Keratinocyte (primary cell): ENCODE measurements at places on chromosomes 13 and 19. TPM values are rescaled to one million over a fixed set of nuclear protein-coding genes. Genes with fewer than 3 reads are reported as not detected.

The NR2F6 gene
- 12.3 to 20.2 TPM (median 12.9 TPM) in 3 replicates for polyA plus RNA-seq

The TUBB4A gene
- not detected in 3 replicates for polyA plus RNA-seq

The SNRNP70 gene
- 116 to 186 TPM (median 149 TPM) in 3 replicates for polyA plus RNA-seq

The NFKBIB gene
- polyA plus RNA-seq = 12.3 to 14.4 TPM (median 13.7 TPM) in 3 replicates

The CD22 gene
- 0.06 to 0.42 TPM (median 0.26 TPM) in 3 replicates for polyA plus RNA-seq

The OR10H1 gene
- polyA plus RNA-seq = not detected in 3 replicates

The DPF1 gene
- polyA plus RNA-seq = 1.5 to 1.9 TPM (median 1.8 TPM) in 3 replicates

The PDE4A gene
- 0.05 to 0.24 TPM (median 0.09 TPM) in 3 replicates for polyA plus RNA-seq

The ZNF540 gene
- 0.15 to 0.95 TPM (median 0.35 TPM) in 3 replicates for polyA plus RNA-seq

The FXYD3 gene
- polyA plus RNA-seq = 563 to 2,415 TPM (median 851 TPM) in 3 replicates

The OR4F17 gene
- not detected in 3 replicates for polyA plus RNA-seq

The NOTCH3 gene
- 2.5 to 14.9 TPM (median 4.1 TPM) in 3 replicates for polyA plus RNA-seq

The PSG11 gene
- polyA plus RNA-seq = 0.03 TPM in 1 of 3 replicates, not detected in the others

The CCDC159 gene
- polyA plus RNA-seq = 6.4 to 9.1 TPM (median 7.5 TPM) in 3 replicates

The CASP14 gene
- 52.7 to 243 TPM (median 122 TPM) in 3 replicates for polyA plus RNA-seq

The ZNF766 gene
- polyA plus RNA-seq = 7.5 to 10.6 TPM (median 7.9 TPM) in 3 replicates

The ATXN8OS gene
- polyA plus RNA-seq = not detected in 3 replicates

The RFXAP gene
- polyA plus RNA-seq = 1.0 to 2.8 TPM (median 1.4 TPM) in 3 replicates

The CEACAM4 gene
- polyA plus RNA-seq = not detected in 3 replicates

The TPTE2 gene
- polyA plus RNA-seq = 0.03 TPM in 1 of 3 replicates, not detected in the others

The SCN1B gene
- 0.30 to 0.46 TPM (median 0.45 TPM) in 3 replicates for polyA plus RNA-seq

The NANOS2 gene
- not detected in 3 replicates for polyA plus RNA-seq

The CDX2 gene
- not detected in 3 replicates for polyA plus RNA-seq

The ACER1 gene
- 0.38 to 0.66 TPM (median 0.39 TPM) in 3 replicates for polyA plus RNA-seq
